ENCODE measurements at places on chromosomes 6 and 20.

DNA sequence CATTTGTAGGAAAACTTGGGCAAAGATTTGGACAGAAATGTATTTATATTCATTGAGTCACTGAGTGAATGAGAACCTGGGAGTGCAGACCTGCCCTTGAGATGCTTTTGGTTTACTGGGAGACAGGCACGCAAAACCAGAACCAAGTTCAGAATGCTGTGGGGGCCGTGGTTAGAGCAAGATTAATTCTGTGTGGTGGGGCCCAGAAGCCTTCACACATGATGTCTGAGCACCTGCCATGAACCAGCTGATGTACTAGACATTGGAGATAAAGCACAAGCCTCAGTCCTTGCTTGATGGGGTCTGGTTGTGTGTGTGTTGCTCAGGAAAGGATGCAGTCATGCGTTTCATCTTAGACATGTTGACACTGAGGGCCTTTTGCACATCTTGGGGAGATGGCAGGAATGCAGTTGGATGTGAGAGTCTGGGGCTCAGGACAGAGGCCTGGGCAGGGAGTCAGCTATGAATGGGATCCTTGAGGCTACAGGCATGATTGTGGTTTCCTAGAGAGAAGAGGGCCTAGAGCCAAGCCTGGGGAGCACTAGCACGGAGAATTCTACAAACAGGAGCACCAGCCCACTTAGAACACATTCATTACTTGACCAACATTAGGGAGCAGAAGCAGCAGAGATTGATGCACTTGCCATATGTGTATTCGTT, 114.3 kb upstream of the TMEM181 start:
- DNase-seq = no peak

DNA sequence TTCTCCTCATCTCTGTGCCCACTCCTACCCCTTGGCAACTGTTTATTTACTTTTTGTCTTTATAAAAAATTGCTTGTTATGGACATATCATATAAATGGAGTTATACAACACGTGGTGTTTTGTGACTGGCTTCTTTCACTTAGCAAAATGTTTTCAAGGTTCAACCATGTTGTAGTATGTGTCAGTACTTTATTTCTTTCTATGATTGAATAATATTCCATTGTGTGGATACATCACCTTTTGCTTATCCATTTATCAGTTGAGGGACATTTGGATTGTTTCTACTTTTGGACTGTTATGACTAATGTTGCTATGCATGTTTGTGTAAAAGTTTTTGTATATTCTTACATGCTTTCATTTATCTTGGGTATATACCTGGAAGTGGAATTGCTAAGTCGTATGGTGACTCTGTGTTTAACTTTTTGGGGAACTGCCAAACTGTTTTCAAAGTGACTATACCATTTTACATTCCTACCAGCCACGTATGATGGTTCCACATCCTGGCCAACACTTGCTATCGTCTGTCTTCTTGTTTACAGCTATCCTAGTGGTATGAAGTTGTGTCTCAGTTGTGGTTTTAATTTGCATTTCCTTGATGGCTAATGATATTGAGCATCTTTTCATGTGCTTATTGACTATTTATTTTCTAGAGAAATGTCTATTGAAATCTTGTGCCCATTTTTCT, 84.4 kb downstream of the SLX4IP start:
- DNase-seq = no peak

GRCh38 chr6:170424604-170425126, 118.1 kb downstream of the FAM120B start:
- DNase-seq = no peak

DNA sequence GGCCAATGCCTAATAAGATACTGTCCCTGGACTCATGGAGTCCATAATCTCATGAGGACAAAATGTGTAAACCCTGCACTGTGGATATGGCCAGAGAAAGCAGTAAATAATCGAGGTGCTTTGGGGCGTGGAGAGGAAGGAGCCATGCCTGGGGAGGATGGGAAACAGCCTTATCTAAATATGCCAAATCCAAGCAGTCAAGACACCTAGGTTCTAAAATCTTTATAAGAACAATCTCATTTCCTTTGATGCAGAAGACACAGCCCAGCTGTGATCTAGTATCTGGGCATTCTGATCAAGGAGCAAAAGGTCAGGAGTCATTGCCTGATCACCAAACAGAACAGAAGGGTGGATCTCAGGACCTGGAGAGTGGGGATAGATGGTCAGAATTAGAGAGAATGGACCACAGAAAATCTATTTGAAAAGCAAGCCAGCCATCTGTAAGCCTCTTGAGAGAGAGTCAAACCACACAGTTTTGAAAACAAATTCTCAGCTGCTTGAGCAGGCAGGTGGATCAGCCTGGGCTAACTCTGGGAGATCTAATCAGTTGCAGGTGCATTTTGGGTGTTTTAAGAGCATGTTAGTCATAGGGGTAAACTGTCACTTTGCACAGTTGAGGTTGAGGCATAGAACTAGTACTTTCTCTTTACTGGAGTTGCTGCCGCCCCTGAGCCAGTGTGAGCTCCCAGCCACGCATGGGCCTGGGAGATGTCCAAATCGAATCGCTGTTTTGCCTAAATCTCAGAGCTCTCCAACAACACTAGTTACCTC, 130.8 kb upstream of the TNFAIP3 start:
- DNase-seq = no peak

- no peak for DNase-seq
Measured at GRCh38 chr20:58580474-58580835, 65.3 kb upstream of the APCDD1L start.

DNA sequence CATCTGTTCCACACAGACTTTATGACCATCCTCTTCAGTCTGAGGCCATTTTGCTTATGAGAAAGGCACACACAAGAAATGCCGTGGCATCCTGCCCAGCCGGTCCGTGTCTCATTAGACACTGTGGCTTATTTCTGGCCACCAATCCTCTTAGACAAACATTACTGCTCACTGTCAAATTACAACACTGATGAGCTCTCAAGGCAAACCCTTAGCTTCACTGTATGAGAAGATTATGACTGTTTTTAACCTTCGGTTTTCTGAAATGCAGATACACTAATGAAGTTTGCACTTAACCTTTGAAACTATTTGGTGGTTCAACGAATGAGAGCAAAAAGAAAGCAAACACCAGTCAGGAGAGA, 50.5 kb upstream of the DST start:
- no peak for DNase-seq

DNA sequence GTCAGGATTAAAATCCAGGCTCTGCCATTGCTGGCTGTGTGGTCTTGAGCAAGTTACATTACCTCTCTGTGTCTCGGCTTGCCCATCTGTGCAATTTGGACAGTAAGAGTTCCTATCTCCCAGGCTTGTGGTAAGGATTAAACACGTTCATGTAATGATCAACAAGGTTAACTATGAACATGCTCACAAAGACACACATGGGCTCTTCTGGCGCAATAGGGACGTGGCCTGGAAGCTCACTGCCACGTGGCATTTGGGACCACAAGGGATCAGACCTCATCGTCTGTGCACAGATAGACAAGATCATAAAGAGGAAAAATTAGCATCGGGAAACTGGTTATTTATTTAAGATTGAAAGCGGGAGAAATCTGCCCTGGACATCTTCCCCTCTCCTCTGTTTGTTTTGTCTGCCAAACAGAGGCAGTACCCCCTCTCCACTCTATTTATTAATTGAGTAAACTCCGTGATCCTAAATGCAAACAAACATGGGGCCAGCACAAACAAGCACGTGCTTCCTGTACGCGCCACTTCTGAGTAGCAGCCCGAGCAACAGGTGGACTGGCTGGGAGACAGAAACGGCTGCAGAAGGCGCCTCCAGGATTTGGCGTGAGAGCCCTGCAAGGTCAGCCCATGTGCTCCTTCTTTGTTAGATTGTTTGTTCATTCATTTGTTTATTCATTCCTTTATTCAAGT, 95.0 kb downstream of the CDH26 start:
- DNase-seq = no peak

DNA sequence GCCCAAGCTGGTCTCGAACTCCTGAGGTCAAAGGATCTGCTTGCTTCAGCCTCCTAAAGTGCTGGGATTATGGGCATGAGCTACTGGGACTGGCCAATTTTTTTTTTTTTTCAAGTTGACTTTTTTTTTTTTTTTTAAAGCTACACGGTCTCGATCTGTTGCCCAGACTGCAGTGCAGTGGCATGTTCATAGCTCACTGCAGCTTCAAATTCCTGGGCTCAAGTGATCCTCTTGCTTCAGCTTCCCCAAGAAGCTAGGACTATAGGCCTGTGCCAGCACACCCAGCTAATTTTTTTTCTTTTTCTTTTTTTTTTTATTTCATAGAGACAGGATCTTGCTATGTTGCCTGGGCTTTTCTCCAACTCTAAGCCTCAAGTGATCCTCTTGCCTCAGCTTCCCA, 59.5 kb downstream of the NCOA3 start:
- no peak for DNase-seq

GRCh38 chr6:75431379-75431778, 62.2 kb downstream of the FILIP1 start:
- no peak for DNase-seq

DNA sequence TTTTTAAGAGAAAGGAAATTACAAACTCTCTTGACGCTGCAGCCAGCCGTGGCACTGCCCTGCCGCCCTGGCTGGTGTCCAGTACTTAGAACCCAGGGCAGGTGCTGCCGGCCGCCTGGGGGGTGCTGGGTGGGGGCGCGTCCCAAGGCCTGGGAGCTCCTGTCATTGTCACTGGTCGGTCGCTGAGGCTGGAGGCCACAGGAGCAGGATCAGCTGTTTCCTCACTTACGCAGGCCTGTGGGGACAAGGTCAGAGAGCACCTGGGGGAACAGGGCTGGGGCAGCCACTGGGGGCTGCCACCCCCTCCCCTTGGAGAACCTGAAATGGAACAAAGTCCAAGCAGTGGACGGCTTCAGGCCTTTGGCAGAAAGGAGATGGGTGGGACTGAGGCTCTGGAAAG, 5.6 kb downstream of the BIRC7 start:
- DNase-seq = no peak

DNA sequence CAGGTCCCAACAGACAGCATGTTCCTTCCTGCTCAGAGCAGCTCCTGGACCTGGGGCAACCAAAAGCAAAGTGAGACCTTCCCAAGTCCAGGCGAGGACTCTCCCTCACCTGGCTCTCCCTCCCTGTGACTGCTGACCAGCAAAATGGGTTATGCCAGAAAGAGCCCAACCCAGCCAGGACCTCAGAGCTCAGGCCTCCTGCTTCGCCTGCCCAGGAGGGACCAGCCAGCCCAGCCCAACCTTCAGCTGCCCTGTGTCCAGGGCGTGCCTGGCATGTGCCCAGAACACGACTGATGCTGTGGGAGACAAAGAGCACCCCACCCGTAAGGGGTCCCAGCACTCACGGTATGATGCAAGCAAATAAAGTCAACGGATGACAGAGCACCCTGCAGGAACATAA, 74.0 kb upstream of the CST7 start:
- DNase-seq = no peak

DNA sequence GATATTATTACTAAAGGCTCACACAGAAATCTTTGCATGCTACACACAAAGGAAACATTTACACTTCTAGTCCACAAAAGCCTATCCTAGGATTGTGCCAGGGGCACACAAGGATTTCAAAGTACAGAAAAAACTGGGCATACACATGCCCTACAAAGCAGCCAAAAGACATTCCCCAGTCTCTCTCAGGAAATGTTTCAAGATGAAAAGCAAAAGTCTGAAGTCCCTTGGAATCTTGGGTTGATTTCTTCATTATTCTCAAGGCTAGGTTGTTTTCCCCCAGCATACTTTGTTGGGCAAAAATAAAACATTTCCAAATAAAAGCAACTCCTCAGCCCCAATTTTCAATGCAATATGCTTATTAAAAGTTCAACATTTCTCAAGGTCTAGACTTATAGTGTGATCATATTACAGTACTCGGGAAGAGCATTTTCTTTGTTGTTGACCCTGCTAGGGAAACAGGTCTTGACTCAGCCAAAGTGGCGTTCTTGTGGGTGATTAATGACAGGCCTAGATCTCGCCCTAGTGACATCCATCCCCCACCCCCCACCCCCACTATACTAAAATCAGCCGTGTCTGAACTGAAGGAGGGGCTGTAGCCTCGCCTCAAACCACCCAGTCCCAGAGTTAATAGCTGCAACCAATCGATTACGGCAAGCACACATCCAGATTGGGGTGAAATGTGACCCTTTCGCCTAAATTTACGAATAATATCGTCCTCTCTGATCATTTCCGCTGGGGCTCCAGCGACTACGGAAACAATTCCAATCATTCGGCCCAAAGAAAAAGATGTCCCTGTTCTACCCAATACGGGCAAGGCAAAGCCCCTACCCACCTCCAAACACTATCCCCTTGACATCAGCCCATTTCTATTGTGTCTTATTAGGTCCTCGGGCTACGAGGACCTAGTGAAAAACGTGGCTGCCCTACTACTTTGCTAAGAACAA, 1.4 kb downstream of the AKIRIN2 start:
- no peak for DNase-seq
